ENCODE measurements at places on chromosomes 13 and 19.
A peak's percentile ranks its signal among the peaks of the same experiment; 100 is the strongest.

- DNase-seq = no peak
These were observed 150.6 kb downstream of the LHFPL6 start for GRCh38 chr13:39452417-39452816.

GRCh38 chr19:23118400-23118799 lies 1.6 kb downstream of the ZNF730 start:
- DNase-seq = no peak

DNA sequence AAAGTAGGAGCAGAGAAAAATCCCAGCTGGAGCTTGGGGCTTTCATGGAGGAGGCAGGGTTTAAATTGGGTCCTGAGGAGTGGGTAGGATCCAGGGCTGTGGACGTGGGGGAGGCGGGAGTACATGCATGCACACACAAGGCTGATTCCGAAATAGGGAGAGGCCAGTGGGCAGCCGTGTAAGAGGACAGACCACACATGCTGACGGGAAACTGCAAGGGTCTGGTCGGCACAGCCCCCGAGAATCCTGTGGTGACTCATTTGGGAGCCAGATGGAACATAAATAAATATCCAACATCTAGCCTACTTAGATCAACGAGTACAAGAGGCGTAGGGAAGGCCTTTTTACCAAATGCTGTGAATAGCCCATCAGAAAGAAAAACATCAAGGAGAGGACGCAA lies 216.3 kb upstream of the ZNF507 start:
- DNase-seq = no peak

- DNase-seq = peak; percentile 20
These were observed 931 bp downstream of the USP12 start for GRCh38 chr13:27170516-27171243.

DNA sequence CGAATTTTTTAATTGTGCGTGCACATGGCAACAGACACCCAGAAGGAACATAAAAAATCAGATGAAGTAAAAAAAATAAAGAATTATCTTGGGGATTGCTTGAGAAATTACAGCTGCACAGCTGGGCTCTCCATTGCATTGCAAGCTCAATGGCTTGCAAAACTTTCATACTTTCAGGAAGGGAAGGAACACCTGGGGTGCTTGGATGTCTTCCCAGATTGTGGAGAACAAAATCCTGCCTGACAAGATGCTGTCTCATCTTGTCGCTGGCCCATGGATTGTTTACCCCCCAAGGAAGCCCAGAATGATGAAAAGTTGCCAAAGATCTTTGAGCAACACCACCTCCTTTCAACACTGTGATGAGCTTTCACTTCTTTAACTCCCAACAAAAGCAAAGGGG lies 11.0 kb upstream of the CASP14 start:
- DNase-seq = no peak

GRCh38 chr19:35120492-35120891 lies 4.9 kb downstream of the FXYD3 start:
- peak; percentile 59 for DNase-seq

DNA sequence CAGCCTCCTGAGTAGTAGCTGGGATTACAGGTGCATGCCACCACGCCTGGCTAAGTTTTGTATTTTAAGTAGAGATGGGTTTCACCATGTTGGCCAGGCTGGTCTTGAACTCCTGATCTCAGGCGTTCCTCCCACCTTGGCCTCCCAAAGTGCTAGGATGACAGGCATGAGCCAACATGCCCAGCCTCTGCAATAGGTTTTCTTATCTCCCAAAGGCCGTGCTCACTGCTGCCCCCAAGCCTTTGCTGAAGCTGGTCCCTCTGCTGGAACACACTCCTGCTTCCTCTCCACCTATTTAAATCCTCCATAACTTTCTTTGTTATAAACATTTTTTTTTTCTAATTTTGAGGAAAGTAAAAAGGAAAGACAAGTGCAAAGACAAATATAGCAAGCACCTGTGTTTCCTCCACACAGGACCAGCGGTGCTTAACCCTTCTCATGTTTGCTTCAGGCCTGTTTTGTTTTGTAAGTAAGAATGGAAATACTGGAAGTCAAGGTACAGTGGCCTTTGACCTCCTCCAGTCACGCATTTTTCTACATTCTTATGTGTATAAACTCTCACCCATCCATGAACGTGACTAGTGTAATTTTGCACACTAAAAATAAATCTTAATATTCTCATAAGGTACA lies 14.5 kb upstream of the TNFAIP8L1 start:
- DNase-seq = peak; percentile 3

- no peak for DNase-seq
These were observed 27.7 kb downstream of the MLLT1 start for GRCh38 chr19:6252066-6252465.

- no peak for DNase-seq
These were observed 856 bp downstream of the TEX26 start for GRCh38 chr13:30933354-30933670.

DNA sequence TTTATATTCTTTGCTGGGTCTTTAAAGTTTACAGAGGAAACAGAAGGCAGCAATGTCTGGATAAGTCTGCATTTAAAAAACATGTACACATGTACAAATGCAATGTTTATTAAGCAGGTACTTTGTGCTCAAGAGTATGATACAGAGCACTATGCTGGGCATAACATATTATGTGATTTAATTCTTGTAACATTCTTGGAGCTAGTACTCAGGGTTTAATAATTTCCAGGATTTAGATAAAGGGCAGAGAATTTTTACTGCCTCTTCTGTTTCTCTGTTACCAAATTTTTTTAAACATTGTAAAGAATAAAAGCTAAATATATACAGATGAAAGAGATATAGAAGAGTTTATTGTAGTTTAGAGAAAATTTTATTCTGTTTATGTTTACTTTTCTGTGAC lies 152.7 kb downstream of the ZNF737 start:
- no peak for DNase-seq

DNA sequence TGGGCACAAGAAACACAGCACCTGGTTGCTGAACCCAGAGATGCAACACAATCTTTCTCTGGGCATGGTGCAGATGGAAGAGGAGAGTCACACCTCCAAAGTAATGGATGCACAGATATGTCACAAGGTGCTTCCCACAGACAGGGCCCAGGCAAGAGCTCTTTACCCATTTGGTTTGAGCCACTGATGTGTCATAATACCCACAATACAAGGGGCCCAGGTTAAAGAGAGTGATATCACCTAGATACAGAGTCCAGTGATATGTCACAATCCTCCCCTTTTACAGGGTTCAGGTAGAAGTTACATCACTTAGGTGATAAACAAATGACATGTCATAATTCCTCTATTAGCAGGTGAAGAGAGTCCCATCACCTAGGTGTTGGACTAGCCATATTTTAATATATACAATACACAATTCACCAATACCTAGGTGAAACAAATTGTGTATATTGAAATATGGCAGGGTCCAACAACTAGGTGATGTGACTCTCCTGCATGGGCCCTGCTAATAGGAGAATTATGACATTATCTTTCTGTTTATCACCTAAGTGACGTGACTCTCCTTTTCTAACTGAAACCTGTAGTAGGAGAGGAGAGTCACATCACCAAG lies 5.6 kb upstream of the ZNF43 start:
- no peak for DNase-seq

DNA sequence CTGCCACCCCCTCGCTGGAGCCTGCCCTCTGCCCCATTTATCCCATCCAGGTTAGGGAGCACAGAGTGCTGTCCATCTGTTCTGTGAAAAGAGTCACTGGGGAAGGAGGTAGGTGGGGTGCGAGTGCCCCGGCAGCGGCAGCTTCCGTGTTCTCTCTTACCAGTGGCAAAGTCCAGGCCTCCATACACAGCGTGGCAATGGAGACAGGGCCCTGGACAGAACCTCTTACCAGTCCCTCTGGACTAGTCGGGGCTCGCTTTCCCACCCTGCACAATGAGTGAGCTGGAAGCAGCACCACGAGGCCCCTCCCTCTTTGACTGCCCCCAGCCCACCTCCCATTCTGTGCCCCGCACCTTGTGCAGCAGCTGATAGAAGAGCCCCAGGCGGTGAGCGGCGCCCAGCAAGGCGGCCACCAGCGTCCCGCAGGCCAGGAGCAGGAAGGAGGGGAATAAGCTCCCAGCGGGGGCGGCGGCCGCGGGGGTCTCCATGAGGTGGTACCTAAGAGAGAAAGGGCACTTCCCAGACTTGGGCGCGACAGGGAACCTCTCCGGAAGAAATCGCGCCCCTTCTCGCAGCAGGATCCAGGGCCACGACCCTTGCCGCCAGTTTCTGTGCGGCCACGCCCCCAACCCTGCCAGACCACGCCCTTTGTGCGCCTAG lies 17.5 kb downstream of the SYDE1 start:
- DNase-seq = no peak

- no peak for DNase-seq
These were observed 343.9 kb downstream of the OXGR1 start for GRCh38 chr13:96650301-96650886.

- DNase-seq = no peak
These were observed 512.2 kb downstream of the DIAPH3 start for GRCh38 chr13:59651479-59651878.

- no peak for DNase-seq
These were observed 5.2 kb downstream of the FRY start for GRCh38 chr13:32036757-32037156.

DNA sequence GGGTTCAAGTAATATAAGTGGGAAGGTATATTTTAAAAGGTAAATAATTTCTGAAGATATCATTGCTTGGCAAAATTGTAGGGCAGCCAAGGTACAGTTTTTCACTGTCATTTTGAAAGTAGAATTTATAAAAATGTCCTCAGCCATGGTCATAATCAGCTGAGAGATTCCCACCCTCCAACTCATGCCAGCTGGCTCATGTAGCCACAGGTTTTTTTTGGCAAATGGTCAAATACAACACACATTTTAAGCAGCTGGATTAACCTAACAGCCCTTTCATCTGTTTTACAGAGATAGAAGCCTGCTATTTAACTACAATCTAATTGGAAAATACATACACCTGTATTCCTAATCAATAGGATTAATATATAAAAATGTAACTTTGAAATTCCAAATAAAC lies 619.2 kb upstream of the SGCG start:
- DNase-seq = peak; percentile 23

- no peak for DNase-seq
These were observed 65.5 kb upstream of the FAM216B start for GRCh38 chr13:42715909-42716308.

- no peak for DNase-seq
These were observed 1.3 kb downstream of the POU4F1 start for GRCh38 chr13:78601874-78602560.

GRCh38 chr13:45367358-45367757 lies 26.4 kb upstream of the TPT1 start:
- peak; percentile 5 for DNase-seq

- DNase-seq = no peak
These were observed 302.6 kb downstream of the SPRY2 start for GRCh38 chr13:80038371-80038770.

DNA sequence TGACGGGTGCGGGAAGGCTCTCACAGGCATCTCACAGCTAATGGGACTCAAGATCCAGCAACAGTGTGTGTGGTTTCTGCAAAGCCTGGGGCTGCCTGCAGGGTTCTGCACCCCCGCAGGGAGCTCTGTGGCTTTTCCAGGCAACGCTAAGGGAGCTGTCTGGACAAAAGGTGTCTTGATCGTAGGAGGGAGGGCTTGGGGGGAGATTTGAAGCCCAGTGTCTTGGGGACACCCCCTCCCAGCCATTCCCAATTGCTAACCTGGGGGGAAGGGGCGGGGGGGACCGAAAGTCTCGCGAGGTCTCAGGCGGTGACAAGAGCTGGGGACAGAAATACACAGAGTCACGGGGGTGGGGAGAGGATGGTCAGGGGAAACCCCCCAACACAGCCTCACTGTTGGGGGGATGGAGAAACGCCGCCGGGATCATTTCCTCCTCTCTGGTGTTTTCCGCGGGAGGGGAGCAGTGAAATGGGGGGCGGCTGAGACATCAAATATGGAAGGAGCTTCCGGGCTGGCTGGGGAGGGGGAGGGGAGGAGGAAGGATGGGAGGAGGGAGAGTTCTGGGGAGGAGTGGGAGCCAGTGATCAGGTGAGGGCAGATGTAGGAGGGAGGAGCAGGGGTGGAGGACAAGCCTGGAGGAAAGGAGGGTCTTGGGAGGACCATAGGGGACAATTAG lies 13.3 kb downstream of the KCNC3 start:
- DNase-seq = no peak

DNA sequence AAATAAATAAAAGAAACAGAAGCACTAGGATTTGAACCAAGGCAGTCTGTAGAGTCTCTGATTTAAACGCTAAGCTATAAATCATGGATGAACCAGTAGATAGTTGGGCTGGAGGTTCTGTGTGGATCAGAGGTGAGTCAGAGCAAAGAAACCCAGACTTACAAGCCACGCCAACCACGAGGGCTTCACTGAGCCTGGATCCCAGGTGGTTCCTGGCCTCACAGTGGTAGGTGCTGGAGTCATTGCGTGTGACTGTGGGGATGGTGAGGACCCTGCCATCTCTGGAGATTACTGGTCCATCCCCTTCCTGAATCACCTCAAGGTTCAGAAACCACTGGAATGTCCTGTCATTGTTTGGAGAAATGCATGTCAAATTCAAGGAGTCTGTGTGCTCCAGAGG lies 19.3 kb upstream of the CEACAM20 start:
- no peak for DNase-seq

DNA sequence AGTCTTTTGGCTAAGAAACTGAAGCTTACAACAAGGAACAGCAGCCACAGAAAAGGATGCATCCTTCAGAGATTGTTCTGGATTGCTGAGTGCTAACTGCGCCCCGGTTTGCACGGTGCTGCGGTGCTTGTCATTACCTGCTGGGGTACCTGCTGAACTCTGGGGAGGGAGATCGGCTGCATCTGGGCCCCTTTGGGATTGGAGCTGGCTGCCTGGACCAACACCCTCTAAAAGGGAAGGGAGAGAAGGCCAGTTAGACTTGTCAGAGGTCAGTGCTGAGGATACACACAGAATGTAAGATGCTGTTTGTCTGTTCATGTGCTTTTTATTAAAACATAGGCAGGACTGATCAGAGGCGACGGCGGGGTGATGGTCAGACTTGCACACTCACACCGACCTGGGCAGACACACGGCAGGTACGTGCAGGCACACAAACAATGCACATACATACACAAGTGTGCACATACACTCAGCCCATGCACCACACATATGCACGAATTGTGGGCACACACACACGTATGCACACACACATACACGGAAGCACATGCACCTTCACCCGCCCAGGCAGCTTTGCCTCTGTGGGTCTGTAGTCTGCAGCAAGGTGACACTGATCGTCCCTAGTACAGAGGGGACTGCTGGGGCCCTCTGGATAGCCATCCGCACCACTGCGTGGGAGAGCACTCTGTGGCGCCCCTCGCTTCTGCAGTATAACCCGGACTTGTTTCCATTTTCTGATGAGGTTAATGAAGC lies 66.1 kb downstream of the RFX2 start:
- DNase-seq = no peak

- no peak for DNase-seq
These were observed at the start of gene ZBTB32 for GRCh38 chr19:35704218-35704617. ZBTB32 (plus strand) TSS chr19:35704558; CDS start chr19:35714627, 10,069 bp downstream.

DNA sequence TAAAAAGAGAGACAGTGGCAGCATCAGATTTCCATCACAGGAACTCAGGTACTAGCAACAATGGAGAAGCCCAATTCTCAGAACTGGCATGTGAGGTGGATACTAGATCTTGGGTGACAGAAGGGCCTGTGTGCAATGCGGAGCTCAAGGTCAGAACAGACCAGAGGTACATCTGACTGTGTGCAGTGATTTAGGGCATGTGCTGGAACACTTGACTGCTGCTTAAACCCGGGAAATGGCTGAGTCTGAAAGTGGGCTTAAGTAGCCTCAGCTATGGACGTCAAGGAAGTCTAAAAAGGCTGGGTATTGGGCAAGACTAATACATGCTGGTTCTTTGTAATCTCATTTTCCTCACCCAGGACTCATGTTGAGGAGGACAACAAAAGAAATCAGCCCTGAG lies 182.2 kb downstream of the LACC1 start:
- no peak for DNase-seq

GRCh38 chr13:33263484-33263883 lies 22.1 kb downstream of the STARD13 start:
- DNase-seq = no peak

- peak; percentile 31 for DNase-seq
These were observed 110.2 kb downstream of the STK24 start for GRCh38 chr13:98466634-98467236.

Measured in NCI-H2081 (cell line).